ENCODE measurements at places on chromosomes 5 and 9. TPM values are rescaled to one million over a fixed set of nuclear protein-coding genes. Genes with fewer than 3 reads are reported as not detected.

The UQCRQ gene
- 202 TPM for polyA plus RNA-seq

The UBE2QL1 gene
- 0.79 TPM for polyA plus RNA-seq

The GHR gene
- polyA plus RNA-seq, result 26.1 TPM

The DDX4 gene
- not detected for polyA plus RNA-seq

DNA sequence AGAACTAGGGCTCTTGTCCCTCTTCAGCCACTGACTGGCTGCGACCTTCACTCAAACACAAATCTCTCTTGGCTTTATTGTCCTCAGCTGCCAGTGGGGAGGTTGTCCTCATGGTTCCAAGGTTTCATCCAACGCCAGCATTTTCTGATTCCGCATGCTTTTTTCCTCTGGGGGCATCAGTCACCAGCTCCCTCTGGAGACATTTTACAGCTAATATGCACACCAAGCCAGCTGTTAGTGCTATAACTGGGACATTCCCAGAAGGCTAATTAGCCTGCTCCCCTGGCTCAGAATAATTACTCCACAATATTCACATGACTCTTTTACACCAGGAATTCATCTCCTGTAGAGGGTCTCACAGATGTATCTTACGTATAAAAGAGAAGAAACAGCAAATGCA is 193.6 kb upstream of the ANKRD55 start:
- no peak for DNase-seq

All from renal cortex interstitium (tissue), 15 donors.